RCC 7860 (cell line): ENCODE measurements at places on chromosomes 7 and 10.

DNA sequence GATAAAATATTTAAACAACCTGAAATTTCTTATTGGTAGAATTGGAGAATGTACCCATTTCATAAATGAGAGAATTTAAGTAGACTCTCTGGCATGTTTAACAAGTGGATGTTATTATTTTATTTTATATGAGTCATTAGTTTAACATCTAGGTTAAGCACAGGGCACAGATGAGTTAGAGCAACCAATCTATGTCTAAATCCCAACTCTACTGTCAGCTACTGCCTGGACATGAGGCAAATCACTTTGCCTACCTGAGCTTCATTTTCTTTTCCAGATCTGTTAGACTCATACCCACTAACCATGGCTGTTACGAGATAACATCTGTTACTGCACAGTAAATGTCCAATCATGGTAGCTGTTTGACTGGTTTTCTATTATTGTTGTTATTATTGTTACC, 251.1 kb downstream of the INHBA start:
- peak; percentile 34 for DNase-seq

GRCh38 chr7:99190359-99191009, 17.4 kb downstream of the KPNA7 start:
- DNase-seq, result no peak

DNA sequence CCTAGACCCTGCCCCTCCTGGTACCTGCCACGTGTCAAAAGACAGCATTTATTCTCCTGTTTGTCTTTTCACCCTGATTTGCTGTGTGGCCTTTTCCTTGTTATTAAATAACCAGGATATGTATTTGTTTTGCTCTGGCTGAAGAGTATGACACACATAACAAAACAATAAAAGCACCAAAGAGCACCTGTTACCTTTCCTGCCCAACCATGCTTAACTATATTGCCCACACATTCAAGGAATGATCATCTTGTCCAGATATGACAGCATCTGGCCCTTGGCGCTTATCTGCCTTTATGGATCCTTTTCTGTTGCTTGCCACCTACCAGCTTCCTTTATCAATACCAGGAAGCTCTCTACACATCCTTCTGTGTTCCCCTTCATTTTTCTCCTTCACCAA, 357.7 kb downstream of the FGFR2 start:
- no peak for DNase-seq

DNA sequence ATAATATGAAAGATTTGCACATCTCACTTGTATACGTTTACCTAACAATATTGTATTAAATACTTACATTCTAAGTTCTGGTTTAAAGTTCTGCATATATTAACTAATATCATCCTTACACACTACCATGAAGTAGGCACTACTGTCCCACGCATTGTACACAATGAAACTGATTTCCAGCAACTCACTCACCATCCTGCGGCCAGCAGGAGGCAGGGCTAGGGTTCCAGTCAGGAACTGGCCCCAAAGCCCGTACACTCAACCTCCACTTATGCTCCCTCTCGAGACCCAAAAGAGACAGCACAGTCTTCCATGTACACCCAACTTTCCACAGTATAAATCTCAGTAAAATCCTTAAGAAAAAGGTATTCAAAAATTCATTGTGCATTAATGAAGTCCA, 41.4 kb downstream of the GRID1 start:
- no peak for DNase-seq

DNA sequence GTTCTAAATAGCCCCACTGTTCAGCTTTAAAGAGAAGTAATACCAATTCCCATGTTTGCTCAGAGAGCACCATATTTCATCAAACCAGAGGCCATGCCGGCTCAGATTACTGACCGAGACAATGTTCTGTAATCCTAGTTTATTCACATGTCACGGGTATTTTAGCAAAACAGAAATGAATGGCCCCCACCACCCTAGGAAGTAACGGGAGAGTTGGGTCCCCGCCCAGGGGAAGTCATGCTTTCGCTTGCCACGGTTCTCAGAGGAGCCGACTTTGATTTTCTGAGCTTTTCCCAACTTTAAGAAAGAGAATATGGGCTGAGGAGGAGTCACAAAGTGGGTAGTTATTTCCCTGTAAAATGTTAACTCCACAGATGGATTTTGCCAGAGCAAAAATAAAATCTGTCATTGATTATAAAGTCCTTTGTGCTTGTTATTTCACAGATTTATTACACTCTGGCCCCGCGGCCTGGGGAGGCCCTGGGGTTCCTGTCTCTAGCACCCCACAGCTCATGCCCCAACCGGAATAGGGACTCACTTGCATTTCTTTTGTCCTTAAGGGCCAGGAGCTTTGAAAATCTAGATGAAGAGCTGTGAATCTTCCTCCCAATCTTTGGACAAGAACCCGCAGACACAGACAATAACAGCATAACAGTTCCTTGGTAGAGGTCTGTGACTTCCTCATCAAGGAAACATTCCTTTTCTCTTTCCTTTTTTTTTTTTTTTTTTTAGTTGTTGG, 3.7 kb upstream of the GDF10 start:
- no peak for DNase-seq

DNA sequence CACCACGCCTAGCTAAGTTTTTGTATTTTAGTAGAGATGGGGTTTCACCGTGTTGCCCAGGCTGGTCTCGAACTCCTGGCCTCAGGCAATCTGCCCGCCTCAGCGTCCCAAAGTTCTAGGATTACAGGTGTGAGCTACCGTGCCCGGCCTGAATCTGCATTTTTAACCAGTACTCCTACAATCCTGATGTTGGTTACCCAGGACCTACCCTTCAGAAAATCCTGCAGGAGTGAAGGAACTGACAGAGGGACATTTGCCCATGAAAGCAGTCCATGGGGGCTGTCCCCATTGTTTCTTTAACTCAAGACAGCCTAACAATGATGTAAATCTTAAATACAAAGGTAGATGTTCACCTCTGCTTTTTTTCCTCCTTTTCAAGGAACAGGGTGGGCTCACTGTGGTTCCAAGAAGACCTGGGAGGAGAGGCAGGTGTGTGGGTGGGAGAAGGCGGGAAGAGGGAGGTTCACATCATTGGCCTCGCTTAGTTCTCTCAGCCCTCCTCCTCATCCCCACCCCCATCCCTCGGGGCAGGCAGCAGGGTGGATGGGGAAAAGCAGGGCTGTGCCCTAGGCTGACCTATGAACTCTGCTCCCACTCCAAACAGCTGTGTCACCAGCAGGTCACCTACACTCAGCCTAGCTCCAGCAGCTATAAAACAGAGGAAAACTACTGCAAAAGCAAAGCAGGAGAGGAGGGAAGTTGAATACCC, 13.5 kb downstream of the LRRC20 start:
- no peak for DNase-seq

DNA sequence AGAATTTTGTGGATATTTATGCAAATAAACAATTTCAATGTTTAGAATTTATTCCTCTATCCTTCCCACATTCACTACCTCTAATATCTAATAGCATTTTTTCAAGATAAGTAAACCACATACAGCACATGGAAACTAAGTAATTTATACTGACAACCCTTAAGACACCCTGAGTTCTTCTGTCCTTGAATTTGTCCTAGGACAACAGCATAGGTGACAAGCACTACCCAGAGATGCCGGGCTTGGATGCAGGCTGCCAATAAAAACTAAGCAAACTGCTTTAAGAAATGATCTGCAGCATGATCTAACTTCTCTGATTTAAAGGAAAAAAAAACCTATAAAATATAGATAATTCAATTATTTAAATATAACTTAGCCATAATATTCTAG, 22.7 kb downstream of the NT5C3A start:
- no peak for DNase-seq

GRCh38 chr10:8278099-8278498, 223.6 kb downstream of the GATA3 start:
- DNase-seq, result no peak

DNA sequence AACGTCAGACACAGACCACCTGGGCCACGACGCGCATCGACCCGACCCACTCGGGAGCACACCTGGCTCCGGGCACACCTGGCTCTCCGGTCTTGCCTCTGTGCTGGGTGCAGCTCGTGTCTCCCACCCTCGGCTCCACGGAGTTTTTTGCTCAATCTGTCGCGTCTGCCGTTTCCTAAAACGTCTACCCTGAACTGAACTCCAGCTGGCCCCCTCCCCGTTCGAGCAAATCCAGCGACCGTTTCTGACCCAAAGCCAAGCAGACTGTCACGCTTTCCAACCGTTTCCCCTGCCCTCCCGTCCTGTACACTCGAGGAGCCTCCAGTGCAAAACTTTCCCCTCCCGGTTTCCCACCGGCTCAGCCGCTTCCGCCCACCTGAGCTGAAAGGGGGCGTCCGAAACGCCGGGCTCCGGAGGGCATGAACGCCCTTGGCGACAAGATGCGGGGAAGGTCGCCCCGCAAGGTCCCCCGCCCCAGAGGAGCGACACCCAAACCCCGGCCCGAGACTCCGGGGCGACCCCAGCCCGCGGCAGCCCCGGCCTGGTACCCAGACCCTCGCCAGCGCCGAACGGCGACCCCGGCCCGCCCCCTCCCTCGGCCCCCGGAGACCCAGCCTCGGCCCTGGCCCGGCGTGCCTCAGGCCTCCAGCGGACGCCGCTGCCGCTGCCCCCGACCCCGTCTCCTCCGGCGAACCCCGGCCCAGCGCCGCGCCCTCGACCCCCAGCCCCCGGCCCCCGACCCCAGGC, 557 bp downstream of the CYTH3 start:
- DNase-seq, result no peak

DNA sequence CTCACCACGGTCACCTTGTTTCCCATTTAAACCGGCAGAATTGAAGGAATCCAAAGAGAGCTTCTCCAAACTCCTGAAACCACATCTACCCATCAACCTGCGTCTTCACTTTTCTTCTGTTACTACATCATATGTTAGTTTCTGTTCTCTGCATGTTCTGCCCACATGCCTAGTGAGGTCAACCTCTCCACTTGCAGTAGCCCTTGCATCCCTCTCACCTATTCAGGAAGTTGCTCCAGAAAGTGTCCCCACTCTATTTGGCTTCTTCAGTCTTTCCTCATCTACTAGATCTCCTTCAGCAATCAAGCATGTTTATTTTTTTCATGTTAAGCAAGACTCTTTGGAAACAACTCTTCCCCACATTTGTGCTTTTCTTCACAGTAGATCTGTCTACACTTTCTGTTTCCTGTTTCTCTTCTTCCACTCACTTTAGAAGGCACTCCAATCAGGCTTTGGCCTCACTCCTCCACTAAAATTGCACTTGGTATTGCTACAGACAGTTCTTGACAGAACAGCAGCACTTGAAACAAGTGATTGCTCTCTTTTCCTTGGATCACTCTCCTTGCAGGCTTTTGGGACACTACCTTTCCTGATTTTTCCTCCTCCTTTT, 7.5 kb downstream of the SAMD9L start:
- no peak for DNase-seq

DNA sequence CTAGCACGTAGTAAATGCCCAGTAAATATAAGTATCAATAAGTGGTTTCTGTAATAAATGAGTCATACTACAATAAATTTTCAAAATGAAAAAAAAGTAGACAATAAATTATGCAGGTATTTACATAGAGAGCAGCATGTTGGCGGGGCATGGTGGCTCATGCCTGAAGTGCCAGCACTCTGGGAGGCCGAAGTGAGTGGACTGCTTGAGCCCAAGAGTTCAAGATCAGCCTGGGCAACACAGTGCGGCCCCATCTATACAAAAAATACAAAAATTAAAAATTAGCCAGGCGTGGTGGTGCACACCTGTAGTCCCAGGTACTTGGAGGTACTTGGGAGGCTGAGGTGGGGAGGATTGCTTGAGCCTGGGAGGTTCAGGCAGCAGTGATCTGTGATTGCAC, 509.3 kb upstream of the KLF6 start:
- DNase-seq, result no peak

- DNase-seq, result no peak
These were observed 21.0 kb upstream of the EEPD1 start for GRCh38 chr7:36132012-36132411.

- peak; percentile 74 for DNase-seq
These were observed 14.8 kb upstream of the ZMIZ2 start for GRCh38 chr7:44733708-44734481.

- no peak for DNase-seq
These were observed 24.9 kb downstream of the INSIG1 start for GRCh38 chr7:155322530-155322929.

DNA sequence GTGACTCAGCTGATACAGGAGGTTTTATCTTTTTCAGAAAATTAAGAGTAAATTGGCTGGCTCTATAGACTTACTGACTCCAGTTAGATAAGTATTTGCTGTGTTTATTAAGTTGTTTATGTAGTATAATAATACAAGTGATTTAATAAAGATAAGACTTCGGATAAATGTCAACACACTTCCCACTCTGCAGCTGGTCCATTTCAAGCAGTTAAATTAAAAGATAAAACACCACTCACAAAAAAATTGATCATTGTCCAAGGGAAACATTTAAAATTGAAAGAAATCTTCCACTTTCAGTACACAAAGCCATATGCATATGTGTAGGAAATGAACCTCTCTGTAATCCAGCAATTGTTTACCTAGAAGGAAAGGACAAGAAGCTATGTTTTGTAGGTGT, 106.1 kb upstream of the SP8 start:
- no peak for DNase-seq

- no peak for DNase-seq
These were observed 362.8 kb upstream of the IGFBP3 start for GRCh38 chr7:46283852-46284251.

DNA sequence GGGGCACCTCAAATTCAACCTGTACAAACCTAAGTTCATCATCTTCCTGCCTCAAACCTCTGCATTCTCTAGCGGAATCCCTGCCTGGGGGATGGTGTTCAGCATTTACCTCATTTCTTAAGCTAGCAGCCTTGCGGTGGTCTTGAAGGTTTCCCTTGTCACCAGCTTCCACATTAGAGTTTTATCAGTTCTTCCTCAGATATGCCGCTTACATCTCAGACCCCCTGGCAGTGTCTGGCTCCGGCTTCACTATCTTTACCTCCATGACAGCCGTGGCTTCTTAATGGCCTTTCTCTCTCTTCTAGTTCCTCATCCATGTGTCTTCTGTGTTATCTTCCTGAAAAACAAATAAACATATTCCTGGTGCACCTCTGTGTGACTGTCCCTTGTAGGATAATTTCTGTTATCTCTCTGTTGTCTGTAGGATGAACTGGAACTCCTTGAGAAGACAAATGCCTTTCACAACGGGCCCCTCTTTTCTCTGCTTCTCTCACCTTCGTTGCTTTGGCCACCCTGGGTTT, 101.1 kb upstream of the BMPER start:
- DNase-seq, result no peak

- DNase-seq, result no peak
These were observed 254.1 kb downstream of the ZMYND11 start for GRCh38 chr10:389261-389790.

GRCh38 chr10:121373411-121373810, 224.8 kb downstream of the FGFR2 start:
- DNase-seq, result peak; percentile 30

DNA sequence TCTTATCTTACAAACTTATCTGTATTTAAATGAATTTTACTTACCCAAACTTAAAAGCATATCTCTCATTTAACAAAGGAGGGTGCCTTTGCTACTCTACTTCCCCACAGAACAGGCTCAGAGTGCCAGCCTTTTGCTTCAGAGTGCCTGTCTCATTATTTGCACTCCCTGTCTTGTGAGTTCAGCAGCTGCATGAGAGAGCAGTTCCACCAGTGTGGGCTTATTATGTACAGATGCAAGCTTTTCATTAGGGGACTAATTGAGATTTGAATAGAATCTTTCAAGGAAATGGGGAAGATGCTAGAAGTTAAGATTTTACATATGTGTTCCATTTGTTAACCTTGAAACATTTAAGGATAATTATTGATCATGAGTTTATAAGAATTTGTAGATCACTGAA, 310.2 kb upstream of the LRRN3 start:
- no peak for DNase-seq

- no peak for DNase-seq
These were observed 115.9 kb upstream of the ARID5B start for GRCh38 chr10:61785473-61786105.
